Nephron progenitor cell (in vitro differentiated cells): ENCODE measurements at places on chromosomes 12 and 14.

GRCh38 chr12:131749618-131750315 is 38.9 kb downstream of the SFSWAP start:
- no peaks in the 10 kb centered on the region for H3K4me1 ChIP-seq
- H3K36me3 ChIP-seq: peaks cover 62% of the 10 kb centered on the region
- no peak overlapping the region for H3K4me3 ChIP-seq

GRCh38 chr14:72563676-72564075 is 330.2 kb downstream of the DPF3 start:
- no peaks in the 10 kb centered on the region for H3K36me3 ChIP-seq
- H3K27ac ChIP-seq: no peak overlapping the region
- peaks cover 7% of the 10 kb centered on the region for H3K27me3 ChIP-seq
- peaks cover 48% of the 10 kb centered on the region for H3K4me1 ChIP-seq
- no peak for DNase-seq

DNA sequence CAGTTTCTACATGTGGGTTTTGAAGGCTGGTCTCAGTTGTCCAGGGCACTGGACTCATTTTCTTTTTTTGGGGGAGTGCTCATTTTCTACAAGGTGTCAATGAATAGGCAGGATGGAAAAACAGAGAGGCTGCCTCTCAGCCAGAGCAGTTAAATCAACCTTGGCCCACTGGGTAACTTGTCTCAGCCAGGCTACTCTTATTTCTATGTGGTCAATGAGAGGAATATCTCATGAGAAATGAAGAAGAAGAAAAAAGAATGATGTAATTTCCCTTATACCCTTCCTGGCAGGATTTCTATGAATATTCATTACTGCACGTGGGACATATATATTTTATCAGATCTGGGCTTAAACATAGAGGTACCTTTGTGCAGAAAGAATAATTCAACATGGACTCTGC is 155.2 kb upstream of the E2F7 start:
- no peaks in the 10 kb centered on the region for H3K27me3 ChIP-seq
- no peak overlapping the region for H3K4me3 ChIP-seq
- no peak for DNase-seq
- H3K4me1 ChIP-seq: no peaks in the 10 kb centered on the region

DNA sequence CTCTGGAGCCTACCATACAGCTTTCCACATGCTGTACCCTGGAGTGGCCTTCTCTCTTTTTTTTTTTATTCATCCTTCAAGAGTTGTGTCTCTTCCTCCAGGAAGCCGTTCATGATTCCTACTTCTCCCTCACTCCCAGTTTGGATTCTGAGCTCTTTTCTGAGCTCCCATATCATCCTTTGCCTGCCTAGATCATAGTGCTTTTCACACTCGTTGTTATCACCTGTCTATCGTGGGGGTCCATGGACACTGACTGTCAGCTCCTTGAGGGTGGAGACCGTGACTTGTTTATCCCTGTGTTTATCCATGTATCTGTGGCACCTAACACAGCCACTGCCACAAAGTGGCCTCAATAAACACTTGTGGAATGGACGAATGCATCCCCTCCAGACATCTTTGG is 7.0 kb downstream of the AK7 start:
- H3K4me3 ChIP-seq: no peak overlapping the region
- H3K36me3 ChIP-seq: no peaks in the 10 kb centered on the region
- no peak for DNase-seq
- H3K27me3 ChIP-seq: peaks cover 11% of the 10 kb centered on the region
- peaks cover 7% of the 10 kb centered on the region for H3K4me1 ChIP-seq
- no peak overlapping the region for H3K27ac ChIP-seq

GRCh38 chr14:92407410-92407809 is 84.4 kb downstream of the SLC24A4 start:
- DNase-seq: no peak
- no peak overlapping the region for H3K27ac ChIP-seq
- peaks cover 19% of the 10 kb centered on the region for H3K27me3 ChIP-seq

- H3K27me3 ChIP-seq: peaks cover 10% of the 10 kb centered on the region
- H3K4me1 ChIP-seq: peaks cover 40% of the 10 kb centered on the region
- no peak for DNase-seq
- H3K27ac ChIP-seq: no peak overlapping the region
- H3K36me3 ChIP-seq: no peaks in the 10 kb centered on the region
- H3K4me3 ChIP-seq: no peak overlapping the region
These were observed 3.5 kb upstream of the RND1 start for GRCh38 chr12:48869191-48869590.

GRCh38 chr12:109250523-109250922 is 58.6 kb downstream of the FOXN4 start:
- H3K27ac ChIP-seq: no peak overlapping the region
- H3K27me3 ChIP-seq: peaks cover 7% of the 10 kb centered on the region
- H3K4me1 ChIP-seq: no peaks in the 10 kb centered on the region
- no peak for DNase-seq

DNA sequence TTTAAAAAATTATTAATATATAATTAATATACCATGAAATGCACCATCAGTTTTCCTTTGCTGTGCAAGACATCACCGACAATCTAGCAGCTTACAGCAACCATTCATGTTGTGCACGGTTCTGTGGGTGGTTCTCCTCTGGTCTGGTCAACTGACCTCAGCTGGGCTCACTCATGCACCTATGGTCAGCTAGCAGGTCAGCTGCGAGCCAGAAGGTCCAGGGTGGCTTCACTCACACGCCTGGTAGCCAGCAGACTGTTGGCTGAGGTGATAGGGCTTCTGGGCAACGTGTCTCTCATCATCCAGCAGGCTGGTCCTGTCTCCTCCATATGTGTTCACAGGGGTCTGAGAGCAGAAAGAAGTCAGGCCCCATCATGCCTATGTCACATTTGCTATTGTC is 210.4 kb downstream of the KIF26A start:
- H3K27me3 ChIP-seq: peaks cover 51% of the 10 kb centered on the region
- DNase-seq: no peak
- no peak overlapping the region for H3K4me3 ChIP-seq
- H3K27ac ChIP-seq: no peak overlapping the region
- H3K4me1 ChIP-seq: no peaks in the 10 kb centered on the region

GRCh38 chr12:96669786-96670185 is 180.4 kb downstream of the CFAP54 start:
- peaks cover 17% of the 10 kb centered on the region for H3K4me1 ChIP-seq
- H3K27me3 ChIP-seq: no peaks in the 10 kb centered on the region
- H3K36me3 ChIP-seq: no peaks in the 10 kb centered on the region

GRCh38 chr12:48004053-48004941 is at the start of gene COL2A1:
TSS of gene COL2A1 (minus strand) at chr12:48004476. CDS start at chr12:48004321, 155 bp downstream.
- H3K27me3 ChIP-seq: peaks cover 42% of the 10 kb centered on the region
- peaks cover 13% of the 10 kb centered on the region for H3K36me3 ChIP-seq
- H3K27ac ChIP-seq: peak within 1 kb of the TSS; percentile 89
- peaks cover 73% of the 10 kb centered on the region for H3K4me1 ChIP-seq
- peak within 1 kb of the TSS; percentile 93 for H3K4me3 ChIP-seq

DNA sequence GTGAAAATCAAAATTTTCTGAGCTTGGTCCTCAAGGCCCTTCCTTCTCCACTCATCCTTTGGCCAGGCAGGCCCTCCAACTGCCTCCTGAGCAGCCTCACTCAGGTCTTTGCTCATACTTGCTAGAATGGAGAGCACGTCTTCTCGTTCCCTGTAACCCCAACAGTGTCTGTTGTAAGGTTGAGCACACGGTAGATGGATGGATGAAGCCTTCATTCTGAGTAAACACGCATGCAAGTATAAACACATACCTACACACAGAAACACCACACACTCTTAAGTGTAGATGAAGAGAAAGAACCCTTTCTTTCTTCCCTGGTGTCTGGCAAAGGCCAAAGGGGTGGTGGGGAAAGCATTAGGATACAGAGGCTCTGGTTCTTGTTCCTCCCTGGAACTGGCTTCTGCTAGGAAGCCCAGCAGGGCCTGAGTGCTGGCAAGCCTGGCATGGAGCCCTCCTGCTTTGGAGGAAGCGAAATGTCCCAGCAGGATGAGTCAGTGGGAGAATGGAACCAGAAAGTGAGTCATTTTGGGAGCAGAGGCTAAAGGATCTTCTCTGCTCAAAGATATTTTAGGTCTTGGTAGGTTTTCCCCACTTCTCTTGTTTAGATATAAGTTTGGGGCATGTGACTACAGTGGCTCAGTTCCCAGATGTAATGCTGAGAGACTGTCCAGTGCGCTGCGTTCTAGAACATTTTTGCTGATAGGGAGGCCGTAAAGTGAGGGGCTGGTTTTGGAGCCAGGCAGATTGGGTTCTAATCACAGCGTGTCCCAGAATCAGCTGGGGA is 127.4 kb downstream of the CACNA1C start:
- DNase-seq: no peak
- no peak overlapping the region for H3K4me3 ChIP-seq
- H3K27me3 ChIP-seq: peaks cover 41% of the 10 kb centered on the region
- H3K36me3 ChIP-seq: no peaks in the 10 kb centered on the region

- peaks cover 46% of the 10 kb centered on the region for H3K4me1 ChIP-seq
- H3K36me3 ChIP-seq: no peaks in the 10 kb centered on the region
- peak overlapping the region; percentile 74 for H3K27ac ChIP-seq
- no peak overlapping the region for H3K4me3 ChIP-seq
These were observed 19.8 kb upstream of the DLK1 start for GRCh38 chr14:100706860-100707259.

DNA sequence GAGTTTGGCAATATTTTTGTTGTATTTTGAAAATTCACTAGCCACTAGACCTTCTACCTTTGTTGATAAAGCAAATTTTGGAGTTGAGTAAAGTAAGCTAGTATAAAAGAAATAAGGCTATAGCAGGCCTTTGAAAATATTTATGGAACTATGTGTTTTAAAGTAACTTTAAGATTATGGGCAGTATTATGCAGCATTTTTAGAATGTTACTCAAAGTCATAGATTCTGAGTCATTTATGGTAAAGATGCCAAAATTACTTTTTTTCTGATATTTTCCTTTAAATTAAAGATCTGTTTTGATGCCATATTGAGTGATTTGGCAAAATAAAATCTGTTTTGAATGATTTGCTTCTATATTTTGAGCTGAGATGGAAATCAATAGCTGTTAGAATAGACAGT is 57.2 kb downstream of the SYNE2 start:
- H3K4me1 ChIP-seq: peaks cover 19% of the 10 kb centered on the region
- no peak overlapping the region for H3K27ac ChIP-seq

DNA sequence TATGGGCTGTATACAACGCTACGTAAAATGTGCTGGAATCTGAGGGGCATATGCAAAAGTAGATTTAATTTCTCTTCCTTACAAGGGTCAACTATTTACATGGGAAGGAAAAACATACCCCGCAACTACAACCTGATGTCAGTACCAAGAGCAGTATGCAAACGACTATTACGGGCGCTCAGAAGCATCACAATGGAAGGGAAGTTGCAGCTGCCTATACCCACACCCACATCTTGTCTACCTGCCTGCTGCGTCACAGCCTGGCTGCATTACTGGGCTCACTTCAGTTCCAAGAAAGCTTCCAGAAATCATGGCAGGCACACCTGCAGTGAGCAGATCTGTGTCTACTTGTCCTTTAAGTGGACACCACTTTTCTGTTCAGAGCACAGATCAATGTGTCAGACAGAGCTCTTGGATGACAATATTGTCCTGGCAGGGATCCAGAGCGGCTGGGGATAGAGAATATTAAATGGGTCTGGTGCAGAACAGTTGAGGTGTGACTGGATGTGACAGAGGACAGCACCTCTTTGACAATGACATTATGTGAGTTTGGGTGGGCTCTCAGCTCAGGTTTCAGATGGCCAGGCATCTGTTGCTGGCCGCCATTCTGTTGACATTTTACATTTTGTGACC is 41.5 kb upstream of the GNG2 start:
- H3K36me3 ChIP-seq: no peaks in the 10 kb centered on the region
- no peak overlapping the region for H3K27ac ChIP-seq
- H3K4me3 ChIP-seq: no peak overlapping the region
- peaks cover 6% of the 10 kb centered on the region for H3K27me3 ChIP-seq
- no peaks in the 10 kb centered on the region for H3K4me1 ChIP-seq

- H3K4me3 ChIP-seq: no peak overlapping the region
- DNase-seq: no peak
- peaks cover 6% of the 10 kb centered on the region for H3K27me3 ChIP-seq
- no peak overlapping the region for H3K27ac ChIP-seq
- no peaks in the 10 kb centered on the region for H3K36me3 ChIP-seq
These were observed 310.1 kb downstream of the ETNK1 start for GRCh38 chr12:22935090-22935489.

DNA sequence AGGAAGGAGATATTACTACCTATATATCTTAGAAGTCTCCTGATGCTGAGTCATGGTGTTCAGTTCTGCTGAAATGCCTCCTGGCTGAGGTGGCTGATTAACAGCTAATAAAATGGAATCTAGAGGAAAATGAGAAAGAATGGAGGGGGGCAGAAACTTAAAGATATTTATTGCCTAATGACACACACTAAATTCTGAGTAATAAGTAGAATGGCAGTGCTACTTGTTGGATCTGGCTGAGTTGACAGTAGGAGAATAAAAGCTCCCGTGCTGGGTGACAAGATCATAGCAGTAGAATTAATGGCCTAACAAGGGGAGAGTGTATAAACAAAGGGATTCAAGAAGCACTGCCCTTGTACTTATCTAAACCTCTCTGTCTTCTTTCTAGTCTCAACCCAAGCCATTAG is 137.5 kb downstream of the CNTN1 start:
- H3K4me3 ChIP-seq: no peak overlapping the region
- H3K27ac ChIP-seq: no peak overlapping the region
- peaks cover 19% of the 10 kb centered on the region for H3K27me3 ChIP-seq
- peaks cover 19% of the 10 kb centered on the region for H3K4me1 ChIP-seq
- no peak for DNase-seq

DNA sequence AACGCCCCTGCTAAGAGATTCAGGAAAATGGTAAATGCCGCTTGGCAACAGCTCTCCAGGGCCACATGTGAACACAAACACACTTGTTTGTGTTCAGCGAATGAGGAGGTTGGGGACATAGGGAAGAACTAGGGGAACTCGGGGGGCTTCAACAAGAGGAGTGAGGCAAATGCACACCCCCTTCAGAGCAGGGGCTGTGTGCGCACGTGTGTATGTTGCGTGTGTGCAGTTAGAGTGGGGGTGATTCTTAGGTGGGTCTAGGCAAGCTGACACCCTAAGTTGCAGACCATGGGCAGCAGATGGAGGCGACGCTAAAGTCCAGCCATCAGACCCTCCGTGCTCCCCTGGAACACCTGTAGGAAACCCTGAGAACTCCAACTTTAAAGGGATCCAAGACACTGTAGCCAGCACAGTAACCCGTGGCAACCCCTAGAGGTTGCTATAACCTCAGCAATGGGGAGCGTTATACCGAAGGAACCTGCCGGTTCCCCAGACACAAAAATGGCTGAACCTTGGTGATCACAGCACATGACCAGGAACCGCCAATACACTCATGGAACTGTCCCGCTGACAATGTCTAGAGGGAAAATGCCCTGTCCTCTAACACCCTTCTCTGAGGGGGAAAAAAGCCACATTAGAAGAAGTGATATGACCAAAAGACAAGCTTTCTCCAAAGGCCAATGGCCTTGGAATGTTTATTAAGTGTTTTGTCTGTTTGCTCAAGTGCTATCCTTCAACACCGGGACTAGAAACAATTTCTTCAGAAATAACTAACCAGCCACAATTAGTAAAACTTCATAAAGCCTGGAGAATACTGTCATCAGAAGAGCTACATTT is 86.5 kb upstream of the CEP83 start:
- H3K27me3 ChIP-seq: peaks cover 7% of the 10 kb centered on the region
- H3K36me3 ChIP-seq: peaks cover 45% of the 10 kb centered on the region
- no peak overlapping the region for H3K27ac ChIP-seq
- peak; percentile 40 for DNase-seq
